Stimulated activated CD4-positive, alpha-beta T cell treated with anti-CD3 and anti-CD28 coated beads, Interleukin-1b, Interleukin-23, amount 100 ng/mL, for 1 hour (primary cell): ENCODE measurements at places on chromosomes 5 and 9.

- DNase-seq = no peak
Observed at GRCh38 chr9:125293134-125293533, 31.5 kb downstream of the GAPVD1 start.

- DNase-seq = no peak
Observed at GRCh38 chr5:11962122-11962521, 57.9 kb upstream of the CTNND2 start.

DNA sequence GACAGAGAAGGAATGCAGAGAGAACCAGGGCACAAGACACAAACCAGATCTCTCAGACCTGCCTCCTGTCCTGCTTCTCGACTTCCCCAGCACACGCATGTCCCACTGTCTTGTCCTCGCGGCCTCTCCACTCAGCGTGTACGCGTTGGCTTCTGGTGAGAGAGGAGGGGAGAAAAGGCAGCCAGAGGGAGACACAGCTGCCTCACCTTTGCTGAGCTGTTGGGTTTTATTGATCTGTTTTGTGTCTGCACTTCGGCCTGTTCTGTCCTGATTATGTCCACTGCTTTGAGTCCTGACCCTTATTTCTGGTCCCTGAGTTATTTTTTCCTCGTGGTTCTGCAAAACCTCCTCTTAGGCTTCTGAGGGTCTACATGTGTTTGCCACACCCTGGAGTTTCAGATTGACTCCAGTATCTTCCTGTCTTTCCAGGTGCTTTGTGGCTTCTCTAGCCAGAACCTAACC lies 87.5 kb upstream of the AGXT2 start:
- no peak for DNase-seq

DNA sequence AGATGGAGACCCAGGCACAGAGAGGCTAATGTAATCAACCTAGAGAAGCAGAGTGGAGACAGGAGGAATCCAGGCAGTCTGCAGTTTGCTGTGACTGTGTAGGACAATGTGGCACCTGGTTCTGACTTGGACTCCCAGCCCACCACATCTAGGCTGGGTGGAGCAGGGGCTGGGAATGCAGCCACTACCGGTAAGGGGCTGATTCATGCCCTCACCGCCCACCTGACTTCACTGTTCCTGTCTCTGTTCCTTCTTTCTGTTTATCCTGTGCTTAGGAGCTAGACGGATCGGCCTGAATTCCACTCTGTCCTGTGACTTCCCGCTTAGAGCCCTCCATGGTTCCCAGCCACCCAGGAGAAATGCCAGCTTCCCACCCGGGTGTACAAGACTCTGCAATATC lies 2.6 kb downstream of the PDLIM4 start:
- DNase-seq = no peak

GRCh38 chr5:131357739-131358561 lies 94.1 kb downstream of the CDC42SE2 start:
- no peak for DNase-seq
